ENCODE measurements at places on chromosomes 12 and 14.

- peak; percentile 68 for DNase-seq
These were observed 17.7 kb downstream of the C12orf71 start for GRCh38 chr12:27064397-27065342.

DNA sequence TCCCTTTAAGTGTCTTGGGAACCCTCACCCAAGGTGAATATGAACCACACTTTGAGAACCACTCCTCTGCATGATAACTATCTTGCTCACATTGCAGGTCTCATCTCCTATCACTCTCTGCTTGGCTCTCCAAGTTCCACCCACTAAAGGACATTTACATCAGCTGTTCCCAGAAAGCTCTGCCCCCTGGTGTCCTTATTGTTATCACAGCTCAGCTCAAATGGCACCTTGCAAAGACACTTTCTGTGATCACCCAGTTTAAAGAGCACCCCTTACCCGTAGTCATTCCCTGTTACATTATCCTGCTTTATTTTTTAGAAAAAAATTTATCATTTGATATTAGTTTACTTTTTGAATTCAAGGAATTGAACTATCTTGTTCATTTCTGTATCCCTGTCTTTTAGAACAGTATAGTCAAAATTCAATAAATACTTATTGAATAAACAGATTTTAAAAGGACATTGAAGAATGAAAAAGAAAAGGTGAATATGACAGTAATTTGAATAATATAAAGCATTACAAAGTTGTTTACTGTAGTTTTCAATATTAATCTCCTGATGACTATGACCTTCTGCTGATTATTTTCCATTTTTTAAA is 20.5 kb upstream of the GUCY2C start:
- DNase-seq: no peak

- no peak for DNase-seq
These were observed 3.1 kb upstream of the ARHGEF40 start for GRCh38 chr14:21066882-21067502.

DNA sequence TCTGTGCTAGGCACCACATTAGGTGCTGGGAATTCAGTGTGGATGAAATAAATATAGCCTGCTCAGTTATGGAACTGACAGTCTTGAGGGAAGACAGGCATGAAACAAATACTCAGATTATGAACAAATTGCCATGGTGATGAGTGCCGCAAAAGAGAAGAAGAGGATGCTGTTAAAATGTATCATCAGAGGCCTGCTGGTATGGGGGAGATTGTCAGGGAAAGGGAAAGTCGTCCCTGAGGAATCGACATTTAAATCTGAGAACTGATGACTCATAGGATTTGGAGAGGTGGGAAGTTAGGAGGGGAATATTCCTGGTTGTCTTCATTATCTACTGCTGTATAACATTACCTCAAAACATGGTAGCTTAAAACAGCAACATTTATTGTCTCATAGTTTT is 42.0 kb downstream of the PPP1R36 start:
- DNase-seq: no peak

DNA sequence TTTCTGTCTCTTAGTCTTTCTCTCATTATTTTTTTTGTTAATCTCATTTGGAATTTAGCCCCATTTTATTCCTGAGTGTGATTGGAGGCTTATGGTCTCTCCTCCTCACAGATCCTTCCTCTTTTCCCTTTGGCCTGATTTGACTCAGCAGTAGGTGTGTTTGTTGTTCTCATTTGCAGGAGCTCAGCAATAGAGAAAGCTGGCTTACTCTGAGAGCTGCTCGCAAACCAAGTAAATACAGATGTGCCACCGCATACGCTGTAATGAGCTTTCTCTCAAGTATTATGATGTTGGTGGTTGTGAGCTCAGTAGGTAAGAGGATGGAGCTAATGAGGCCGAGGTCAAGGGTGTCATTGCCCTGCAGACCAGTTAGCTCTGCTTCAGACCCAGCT is 206.5 kb downstream of the ETV6 start:
- DNase-seq: no peak

DNA sequence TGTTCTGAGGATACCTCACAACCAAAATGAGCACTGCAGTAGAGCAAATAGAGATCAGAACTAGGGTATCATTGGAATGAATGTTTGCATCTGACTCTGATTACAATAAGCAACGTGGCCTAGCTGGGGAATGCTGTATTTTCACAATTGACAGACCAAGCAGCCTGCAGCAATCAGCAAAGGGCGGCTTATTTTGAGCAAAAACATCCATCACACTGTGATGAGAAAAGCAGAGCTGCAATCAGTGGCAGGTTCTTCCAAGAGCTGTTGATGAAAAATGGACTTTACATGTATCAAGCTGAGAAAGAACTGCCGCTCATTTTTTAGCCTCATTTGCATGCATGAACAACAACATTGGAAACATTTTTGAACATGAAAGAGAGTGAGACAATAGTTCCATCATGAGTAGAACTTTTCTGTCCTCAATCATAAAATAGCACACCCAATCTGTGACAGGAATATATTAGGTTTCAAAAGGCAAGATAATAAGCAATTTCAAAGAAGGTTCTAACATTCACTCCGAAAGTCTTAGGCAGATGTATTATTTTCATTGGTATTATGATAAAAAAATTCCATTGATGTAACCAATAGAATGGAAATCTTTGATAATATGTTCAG is 249.7 kb upstream of the FBXO33 start:
- DNase-seq: no peak

- no peak for DNase-seq
These were observed 198.2 kb upstream of the PLEKHG7 start for GRCh38 chr12:92504594-92504981.

DNA sequence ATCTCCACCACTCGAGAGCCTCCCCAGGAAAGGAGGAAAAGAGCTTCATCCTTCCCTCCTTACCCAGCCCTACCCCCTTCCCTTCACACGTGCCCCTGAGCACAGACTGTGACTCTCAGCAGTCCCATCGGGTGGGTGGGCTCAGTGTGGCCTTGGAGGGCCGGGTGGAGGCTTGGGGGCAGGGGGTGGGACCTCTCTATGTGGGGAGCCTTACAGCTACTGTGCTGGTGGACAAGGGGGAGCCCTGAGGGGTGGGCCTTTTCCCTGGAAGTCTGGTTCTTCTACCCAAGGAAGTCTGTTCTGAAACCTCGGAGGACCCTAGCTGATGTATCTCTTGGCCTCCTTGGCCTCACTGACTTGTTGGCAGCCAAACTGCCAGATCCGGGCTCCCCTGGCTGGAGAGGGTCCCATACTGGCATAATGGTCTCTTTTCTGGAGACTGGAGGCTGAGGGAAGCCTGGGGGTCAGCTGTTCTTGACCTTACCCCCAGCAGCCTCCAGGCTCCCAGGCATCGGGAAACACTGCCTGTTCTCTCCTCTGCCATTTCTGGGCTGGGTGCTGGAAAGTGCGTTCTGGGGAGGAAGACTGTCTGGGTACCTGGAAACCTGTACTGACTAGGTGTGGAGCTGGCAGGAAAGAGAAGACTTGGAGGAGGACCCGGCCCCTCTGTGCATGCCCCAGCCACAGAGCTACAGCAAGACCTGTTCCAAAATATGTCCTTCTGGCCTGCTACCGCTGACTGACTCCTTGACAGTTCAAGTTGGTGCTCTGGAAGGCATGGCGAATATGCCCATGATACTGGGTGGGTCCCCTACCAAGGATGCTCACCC is 7.6 kb downstream of the VASH1 start:
- no peak for DNase-seq

DNA sequence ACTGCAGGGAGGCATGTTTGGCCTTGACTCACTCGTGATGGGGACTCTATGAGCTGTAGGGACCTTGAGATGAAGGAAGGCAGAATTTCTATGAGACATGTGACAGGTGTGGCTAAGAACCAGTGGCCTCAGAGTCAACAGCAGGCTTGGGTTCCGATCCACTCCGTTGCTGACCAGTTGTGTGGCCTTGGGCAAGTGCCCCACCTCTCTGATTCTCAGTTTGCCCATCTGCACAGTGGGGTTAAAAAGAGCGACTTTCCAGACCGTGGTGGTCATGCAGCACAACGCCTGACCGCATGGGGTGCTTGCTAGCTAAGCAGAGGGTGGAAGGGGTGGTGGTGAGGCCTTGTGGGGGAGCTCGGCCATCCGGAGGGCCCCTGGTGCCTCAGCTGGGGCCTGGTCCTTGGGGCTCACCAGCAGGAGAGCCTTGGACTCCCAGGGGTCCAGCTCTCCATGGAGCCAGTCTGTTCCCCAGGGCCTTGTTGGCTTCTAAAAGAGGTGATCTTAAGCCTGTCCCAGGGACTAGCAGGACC is 18.5 kb downstream of the PAPLN start:
- DNase-seq: no peak

Data from GM12878 (cell line).